ENCODE measurements at places on chromosomes 5 and 9.

DNA sequence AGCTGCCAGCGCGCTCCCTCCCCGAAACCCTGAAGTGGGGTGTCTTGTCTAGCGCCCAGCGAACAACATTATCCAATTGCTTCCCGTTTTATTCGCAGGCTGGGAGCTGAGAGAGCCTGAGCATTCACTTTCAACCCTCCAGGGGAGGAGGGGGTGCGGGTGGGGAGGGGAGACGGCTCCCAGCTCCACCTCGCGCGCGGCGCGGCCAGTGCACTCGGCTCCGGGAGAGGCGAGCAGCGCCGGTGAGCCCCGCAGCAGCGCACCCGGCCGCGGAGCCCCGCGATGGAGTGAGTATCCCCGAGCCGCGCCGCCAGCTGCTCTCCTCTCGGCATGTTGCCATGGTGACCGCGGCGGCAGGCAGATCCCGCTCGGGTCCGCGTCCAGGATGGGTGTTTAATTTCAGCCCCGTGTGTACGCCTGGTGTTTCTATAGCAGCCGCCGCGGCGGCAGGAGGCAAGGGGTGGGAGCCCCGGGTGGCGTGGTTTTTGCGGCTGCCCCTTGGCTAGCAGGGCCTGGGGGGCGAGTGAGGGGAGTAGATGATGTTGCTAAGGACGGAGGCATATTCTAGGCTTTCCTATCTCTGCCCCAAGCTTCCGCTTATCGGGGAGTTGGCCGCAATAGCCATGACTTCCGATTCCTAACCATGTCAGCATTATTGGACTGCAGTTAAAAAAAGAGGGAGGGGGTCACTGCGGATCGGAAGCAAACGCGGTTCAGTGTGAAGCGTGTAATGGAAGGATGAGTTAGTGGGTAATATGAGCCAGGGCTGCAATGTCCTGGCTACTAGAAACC lies 139.2 kb upstream of the PALM2AKAP2 start:
- no peak for DNase-seq

DNA sequence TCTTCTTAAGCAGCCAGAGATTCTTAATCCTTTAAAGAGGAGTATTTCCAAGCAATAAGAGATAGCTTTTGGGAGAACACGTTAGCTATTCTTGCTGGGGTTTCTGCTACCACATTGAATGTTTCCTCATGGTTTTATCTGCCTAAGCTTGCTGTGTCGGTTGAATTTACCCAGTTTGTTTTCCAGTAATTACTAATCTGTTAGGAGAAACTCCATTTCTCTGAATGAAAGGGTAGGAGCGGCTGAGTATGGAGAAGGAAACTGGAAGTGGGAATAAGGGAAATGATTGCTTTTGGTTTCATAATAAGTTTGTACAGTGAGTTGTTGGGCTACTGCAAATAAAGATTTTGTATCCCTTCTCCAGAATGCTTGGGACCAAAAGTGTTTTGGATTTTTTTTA lies 1.2 kb downstream of the JAK2 start:
- no peak for DNase-seq

DNA sequence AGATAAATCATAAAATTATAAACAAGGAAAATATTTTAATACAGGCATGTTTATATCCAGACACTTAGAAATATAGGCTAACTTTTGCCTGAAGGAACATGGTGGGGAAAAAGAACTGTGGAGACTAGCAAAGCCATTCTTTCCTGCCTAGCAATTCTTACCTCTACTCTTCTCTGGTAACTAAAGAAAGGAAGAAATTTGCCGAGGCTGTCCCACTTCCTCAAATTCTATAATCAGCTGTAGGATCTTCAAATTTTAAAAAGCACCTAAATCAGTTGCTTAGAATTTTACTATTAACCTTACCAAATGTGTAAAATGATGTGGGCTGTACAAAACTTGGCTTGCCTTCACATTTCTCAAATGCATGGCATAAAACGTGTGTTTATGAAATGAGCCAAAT lies 249.1 kb upstream of the SMARCA2 start:
- DNase-seq = no peak

GRCh38 chr9:21941337-21941995 lies 52.7 kb downstream of the CDKN2A start:
- DNase-seq = no peak

GRCh38 chr9:35414889-35415288 lies 75.0 kb upstream of the RUSC2 start:
- no peak for DNase-seq

- DNase-seq = no peak
Measured at GRCh38 chr9:96418920-96419690, 935 bp upstream of the ZNF367 start.

DNA sequence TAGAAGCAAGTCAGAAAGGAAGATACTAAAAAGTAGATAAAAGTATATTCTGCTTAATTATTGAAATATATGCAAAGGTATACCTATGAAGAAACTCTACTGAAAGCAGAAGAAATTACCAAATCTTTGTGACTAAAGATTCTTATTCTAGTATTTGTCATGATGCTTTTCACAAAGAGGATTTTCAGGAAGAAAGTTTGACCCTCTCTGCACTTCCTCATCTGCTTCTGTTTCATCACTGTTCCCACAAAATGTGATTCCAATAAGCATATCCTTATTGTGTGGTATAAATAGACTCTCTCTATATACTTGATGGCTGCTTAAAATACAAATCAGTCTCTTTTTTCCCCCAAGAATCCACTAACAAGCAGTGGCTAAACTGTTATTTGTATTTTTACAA lies 2139.6 kb upstream of the ACO1 start:
- no peak for DNase-seq

DNA sequence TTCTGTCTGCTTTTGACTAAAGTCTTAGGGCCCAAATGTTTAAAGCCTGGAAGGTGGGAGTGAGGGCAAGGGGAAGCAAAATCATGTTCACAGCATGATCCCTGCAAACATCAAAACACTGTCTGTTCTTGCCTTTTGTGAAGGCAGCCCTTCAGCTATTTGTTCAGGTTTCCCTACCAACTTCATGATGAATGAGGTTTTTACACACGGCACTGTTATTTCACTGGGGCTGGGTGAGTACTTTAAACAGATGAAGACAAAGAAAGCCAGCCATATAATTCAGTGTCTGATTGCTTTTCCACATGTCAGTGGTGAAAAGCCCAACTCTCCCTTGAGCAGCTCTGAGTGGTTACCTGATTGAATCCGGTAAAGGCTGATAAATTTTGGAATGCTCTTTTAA lies 224.7 kb upstream of the GRAMD2B start:
- no peak for DNase-seq

GRCh38 chr9:81832571-81833285 lies 95.5 kb upstream of the SPATA31D4 start:
- DNase-seq = no peak

- DNase-seq = peak; percentile 66
Measured at GRCh38 chr5:96023518-96023917, 61.9 kb upstream of the ELL2 start.

- no peak for DNase-seq
Measured at GRCh38 chr9:81141961-81142360, 547.4 kb downstream of the TLE1 start.

DNA sequence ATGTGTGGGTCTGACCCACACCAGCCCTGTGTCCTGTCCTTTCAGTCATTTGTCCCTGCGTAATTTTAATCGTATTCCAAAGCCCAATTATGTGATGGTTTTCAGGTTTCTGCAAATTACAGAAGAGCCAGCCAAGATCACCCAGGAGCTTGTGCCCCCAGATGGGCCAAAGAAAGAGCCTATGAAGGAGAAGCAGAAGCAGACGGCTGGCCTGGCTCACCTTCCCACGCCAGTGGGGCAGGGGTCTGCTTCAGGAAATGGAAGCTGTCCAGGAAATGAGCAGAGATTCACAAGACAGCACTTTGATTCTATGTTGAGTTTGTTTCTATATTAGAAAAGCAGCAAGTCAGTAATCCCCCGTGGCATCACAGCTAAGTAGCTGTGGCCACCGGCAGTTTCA lies 11.7 kb downstream of the S1PR3 start:
- DNase-seq = no peak

- no peak for DNase-seq
Measured at GRCh38 chr5:175475248-175475647, 3.1 kb upstream of the SFXN1 start.

- no peak for DNase-seq
Measured at GRCh38 chr5:35778259-35778769, 78.4 kb upstream of the IL7R start.

GRCh38 chr9:85528142-85528541 lies 213.6 kb downstream of the AGTPBP1 start:
- DNase-seq = no peak

DNA sequence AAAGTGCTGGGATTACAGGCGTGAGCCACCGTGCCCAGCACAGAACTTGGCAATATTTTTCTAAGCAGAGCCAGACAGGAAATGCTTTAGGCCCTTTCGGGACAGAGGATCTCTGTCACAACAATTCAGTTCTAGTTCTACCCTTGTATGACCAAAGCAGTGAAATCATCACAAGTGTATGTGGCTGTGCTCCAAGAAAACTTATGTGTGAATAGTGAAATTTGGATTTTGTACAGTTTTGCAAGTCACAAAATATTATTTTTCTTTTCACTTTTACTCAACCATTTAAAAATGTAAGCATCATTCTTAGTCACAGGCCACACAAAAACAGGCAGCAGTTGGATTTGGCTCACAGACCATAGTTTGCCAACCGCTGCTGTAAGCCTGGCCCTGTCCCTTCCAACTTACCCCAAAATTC lies 20.4 kb upstream of the PRUNE2 start:
- DNase-seq = peak; percentile 74

DNA sequence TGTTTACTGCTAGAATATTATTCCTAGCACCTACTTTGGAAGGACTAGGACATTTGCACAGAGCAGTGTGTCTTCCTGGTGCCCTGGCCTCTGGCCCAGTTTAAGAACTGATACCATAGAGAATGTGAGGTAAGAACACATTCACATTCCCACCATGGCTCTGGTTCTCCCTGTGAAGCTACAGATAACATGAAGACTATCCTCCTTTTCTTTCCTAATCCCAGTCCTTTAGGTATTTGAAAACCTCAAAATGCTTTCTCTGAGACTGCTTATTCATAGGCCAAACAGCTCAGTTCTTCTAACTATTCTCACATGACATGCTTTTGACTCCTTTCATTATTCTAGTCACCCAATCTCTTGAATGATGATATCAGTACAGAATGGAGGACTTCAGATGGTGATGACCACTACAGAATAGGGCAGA lies 11.9 kb downstream of the FAM219A start:
- no peak for DNase-seq

GRCh38 chr9:19375538-19375937 lies 4.5 kb downstream of the RPS6 start:
- DNase-seq = peak; percentile 11

DNA sequence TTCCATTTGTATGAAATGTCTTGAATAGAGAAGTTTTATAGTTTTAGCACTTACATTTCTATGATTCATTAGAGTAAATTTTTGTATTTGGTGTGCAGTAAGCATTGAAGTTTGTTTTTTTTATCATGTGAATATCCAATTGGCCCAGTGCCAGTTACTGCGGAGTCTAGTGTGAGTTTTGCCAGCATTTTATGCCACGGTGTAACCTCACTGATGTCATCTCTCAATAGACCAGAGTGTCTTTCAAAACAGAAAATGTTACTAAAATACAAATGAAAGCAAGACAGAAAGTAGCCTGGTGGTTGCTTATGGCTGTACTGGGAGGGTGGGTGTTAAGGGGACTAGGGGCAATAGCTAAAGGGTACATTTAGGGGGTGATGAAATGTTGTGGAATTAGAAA lies 62.8 kb downstream of the IPPK start:
- no peak for DNase-seq

DNA sequence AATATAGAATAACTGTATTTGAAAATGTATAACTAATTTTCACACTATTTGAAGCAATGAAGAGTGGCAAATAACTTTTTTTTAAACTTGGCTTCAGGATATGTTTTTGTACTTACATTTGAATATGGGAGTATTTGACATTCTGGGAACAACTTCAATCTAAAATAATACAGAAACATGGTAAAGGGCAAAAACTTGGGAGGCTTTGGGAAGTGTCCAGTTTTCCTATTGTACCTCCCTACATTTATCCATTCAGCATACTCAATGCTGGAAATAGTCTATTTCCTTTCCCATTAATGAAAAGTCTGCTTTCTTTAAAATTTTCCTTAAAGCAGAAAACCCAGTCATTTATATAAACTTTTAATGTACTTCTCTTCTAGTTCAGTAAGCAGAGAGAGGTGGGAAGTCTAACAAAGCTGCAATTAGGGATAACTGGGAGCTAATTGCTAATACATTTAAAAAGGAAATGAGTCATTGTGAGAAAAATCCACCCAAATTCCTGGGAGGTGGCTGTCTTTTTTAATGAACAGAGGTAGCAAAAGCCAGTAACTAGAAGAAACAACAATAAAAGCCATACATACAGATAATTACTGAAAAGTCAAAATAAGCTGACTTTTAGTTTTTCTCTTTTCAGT lies 128.8 kb downstream of the FBN2 start:
- no peak for DNase-seq

- DNase-seq = no peak
Measured at GRCh38 chr5:167513381-167513780, 778.1 kb upstream of the WWC1 start.

GRCh38 chr5:134521841-134522240 lies 3.6 kb upstream of the JADE2 start:
- no peak for DNase-seq

GRCh38 chr5:66089384-66089783 lies 54.7 kb upstream of the SREK1 start:
- no peak for DNase-seq

DNA sequence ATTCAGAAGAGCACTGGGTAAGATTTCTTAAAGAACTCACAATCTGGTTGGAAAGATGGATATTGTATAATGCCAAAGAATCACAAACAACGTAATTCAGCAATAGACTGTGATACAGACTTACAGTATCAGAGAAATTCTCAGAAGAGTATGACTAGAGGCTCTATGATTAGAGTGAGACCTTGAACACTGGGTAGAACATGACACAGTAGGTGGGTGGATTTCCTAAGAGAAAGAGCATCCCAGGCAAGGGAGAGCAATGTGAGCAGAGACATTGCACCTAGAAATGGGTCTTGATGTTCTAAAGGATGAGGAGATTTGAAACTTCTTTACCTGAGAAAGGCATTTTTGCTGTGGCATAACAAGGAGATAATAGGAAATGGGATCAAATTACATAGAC lies 27.3 kb upstream of the CAST start:
- no peak for DNase-seq

DNA sequence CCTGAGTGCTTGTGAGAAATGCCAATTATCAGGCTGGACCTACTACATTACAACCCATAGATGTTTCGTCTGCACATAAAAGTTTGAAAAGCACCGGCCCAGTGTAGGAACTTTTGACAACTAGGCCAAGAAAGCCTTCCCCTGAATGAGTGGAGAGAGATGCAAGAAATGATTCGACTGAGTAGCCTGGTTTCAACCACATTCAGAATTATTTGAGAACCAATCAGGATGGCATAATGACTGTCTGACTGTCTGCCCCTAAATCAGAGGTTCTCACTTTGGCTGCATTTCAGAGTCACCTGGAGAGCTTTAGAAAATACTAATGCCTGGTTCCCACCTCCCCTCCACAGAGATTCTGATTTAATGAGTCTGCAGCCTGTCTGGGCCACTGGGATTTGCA lies 61.1 kb downstream of the FRMD3 start:
- no peak for DNase-seq

GRCh38 chr9:114655689-114656088 lies 1.9 kb downstream of the TEX53 start:
- DNase-seq = no peak

GRCh38 chr5:31962871-31963307 lies 211.2 kb downstream of the GOLPH3 start:
- DNase-seq = no peak
